Stimulated activated CD4-positive, alpha-beta T cell treated with anti-CD3 and anti-CD28 coated beads, Interleukin-12 subunit alpha, Interleukin-12 subunit beta, amount 100 ng/mL, for 4 hours (primary cell): ENCODE measurements at places on chromosomes 2 and 18.

- no peak for DNase-seq
Observed at GRCh38 chr2:223494496-223494895, 107.7 kb downstream of the SCG2 start.

- no peak for DNase-seq
Observed at GRCh38 chr18:14781671-14782070, 33.7 kb downstream of the ANKRD30B start.

DNA sequence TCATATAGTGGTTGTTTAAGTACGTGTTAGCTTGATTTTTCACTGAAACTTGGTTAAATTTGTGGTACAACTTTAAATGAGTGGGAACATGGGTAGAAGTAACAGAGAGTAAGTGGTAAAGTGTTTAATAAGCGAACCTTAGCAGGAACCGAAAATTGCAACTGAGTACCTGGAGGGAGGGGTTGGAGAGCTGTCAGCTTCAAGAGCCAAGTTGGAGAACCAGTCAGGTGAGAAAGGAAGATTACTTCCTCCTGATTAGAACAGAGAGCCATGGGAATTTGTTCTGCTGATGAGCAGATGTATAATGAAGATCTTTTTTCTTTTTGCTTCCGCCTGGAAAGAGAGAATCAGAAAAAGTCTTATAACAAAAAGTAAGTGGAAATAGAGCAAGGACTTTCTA lies 158.4 kb upstream of the CDH7 start:
- DNase-seq = no peak

DNA sequence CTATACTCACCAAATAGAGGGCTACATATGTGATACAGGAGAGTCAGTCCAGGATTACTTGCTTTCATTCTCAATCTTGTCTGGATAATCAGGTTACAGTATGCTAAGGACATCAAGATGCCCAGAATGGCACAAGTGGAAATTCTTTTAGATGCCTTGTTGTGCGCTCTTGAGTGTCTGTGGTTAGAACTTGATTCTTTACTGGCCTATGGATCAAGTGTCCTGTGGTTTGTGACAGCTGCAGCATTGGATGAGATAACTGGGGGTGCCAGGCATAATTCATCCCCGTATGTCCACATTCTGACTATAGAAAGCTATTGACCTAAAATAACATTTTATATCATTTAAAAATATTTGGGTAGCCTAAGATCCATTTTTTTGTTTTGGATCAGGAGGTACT lies 40.1 kb downstream of the CDC42EP3 start:
- DNase-seq = no peak

DNA sequence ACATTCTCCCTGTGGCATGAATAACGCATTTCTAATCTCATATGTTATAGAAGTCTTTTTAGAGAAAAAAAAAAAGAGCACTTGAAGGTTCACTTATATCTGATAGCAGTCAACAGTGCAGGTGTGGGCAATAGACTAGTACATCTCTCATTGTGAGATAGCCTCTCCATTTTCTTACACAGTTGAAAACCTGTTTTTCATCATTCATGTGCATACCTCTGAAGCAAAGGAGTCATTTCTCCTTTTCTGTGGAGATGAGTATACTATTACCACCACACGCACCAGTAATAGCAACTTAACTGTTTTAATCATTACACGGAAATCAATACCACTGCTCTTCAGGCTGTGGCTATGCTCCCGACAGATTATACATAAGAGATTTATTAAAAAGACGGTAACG lies 1653.3 kb upstream of the TMEFF2 start:
- no peak for DNase-seq

DNA sequence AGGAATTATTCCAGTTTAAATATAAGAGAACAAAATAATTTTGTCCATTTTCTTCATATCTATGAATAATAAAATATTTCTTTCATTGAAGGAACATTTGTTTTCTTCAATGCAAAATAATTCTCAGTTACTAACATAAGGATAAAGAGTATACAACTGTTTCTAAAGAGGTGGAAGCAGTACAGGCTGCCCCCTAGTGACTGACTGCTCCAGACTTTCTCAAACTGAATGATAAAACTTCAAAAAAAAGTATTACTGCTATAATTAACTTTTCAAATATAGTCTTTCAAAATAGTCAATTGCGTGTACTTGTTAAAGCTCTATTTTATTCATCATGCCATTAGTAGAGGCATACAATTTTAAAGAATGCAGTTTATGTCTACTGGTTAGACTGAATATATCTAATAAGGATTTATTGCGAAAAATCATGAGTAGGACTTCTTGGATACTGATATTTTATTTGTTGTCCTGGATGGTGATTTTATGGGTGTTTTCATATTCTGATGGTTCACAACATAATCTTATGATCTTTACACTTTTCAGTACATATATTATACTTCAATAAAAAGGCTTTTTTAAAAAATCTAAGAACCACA lies 100.1 kb downstream of the WDPCP start:
- DNase-seq = peak; percentile 1

DNA sequence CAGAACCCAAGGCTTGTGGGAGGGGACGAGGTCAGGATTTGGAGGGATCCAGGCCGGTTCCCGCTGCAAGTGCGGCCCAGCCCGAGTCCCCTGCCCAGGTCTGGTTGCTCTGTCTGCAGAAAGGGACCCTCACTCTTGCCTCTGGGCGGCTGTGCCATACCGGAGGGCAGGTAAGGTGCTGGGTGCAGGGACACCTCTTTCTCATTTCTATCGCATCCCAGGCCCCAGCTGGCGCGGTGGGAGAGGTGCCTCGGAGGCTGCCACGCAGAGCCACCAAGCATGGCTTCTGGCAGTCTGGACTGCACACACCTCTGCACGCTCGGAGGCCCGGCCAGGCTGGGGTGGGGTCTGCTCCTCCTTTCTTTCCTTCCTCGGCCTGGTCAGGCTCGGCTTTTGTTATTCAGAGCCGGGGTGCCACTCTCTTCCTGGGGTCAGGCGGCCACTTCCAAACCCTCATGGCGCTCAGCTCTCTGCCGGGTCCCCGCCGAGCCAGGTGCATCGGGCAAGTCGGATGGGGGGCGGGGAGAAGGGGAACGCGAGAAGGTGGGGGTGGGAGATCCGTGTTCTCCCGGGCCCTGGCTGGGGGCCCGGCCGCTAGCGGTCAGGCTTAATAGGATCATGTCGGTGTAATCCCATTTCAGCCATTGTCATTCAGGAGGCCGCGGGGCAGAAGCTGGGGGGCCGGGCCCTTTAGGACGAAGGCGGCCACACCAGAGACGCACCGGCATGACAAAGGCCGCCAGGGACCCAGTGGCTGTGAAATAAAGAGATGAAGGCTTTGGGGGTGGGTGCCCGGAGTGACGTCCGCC lies 9.0 kb downstream of the GBX2 start:
- no peak for DNase-seq

DNA sequence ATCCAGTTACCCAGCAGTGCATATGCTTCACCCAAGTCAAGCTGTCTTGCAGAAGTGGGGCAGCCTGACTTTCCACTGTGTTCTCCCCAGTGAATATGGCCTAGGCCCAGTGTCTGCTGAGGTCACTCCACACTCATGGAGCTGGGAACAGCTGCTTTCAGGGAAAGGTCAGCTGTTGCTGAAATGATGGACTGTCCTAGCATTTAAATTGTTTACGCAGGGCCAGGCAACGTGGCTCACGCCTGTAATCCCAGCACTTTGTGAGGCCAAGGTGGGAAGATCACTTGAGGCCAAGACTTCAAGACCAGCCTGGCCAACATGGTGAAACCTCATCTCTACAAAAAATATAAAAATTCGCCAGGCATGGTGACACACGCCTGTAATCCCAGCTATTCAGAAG lies 86.5 kb downstream of the LIPG start:
- no peak for DNase-seq

- no peak for DNase-seq
Observed at GRCh38 chr2:60351321-60351720, 202.1 kb downstream of the BCL11A start.

- DNase-seq = no peak
Observed at GRCh38 chr2:201432038-201432620, 19.1 kb downstream of the TRAK2 start.

DNA sequence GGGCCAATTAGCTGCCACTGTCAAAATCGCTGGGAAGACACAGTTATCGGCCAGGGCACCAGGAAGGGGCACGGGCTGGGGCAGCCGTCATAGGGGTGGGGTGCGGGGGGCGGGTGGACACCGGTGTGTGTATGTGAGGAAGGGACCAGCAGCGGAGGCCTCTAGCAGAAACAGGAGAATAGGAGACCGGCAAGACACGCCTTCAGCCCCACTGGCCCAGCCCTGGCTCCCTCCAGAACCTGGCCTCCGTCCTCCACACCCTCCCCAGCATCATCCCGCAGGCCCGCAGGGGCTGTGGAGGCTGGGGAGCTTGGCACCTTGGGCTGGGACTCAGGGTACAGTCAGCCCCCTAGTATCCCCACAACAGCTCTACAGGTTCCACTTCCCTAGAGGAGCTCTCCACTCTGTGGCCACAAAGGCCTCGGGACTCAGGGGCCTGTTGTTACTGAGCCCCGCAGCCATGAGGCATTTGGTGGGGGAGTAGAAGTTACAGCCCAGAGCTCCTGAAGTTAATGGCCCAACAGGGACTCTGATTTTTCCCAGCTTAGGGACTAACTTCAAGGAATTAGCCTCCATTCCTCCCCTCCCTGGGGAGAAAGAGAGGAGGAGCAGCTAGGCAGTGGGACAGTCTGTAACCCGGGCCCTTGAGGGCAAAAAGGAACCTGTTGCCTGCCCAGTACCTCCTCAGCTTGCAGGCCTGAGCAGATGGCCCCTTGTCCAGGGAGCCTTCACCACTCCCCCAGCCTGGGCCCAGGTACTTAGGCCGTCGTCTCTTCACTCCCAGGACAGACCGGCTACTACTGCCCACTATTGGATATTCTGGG lies 19.9 kb downstream of the SH2D6 start:
- DNase-seq = no peak

DNA sequence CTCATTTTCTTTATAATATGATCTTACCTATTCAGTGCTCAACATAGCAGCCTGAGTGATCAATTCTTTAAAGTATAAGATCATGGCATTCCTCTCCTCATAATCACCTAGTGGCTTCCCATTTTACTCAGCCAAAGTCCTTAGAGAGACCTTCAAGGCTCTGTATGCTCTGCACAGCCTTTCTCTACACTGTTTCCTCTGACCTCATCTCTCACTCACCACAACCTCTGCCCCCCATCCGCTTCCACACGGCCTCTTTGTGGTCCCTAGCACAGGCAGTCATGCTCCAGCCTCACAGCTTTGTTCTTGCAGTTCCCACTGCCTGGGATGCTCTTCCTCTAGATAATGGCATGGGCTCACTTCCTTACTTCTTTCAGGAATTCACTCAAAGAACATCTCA lies 109.2 kb downstream of the HIBCH start:
- DNase-seq = no peak

- no peak for DNase-seq
Observed at GRCh38 chr2:144511937-144512336, 8.0 kb downstream of the ZEB2 start.

DNA sequence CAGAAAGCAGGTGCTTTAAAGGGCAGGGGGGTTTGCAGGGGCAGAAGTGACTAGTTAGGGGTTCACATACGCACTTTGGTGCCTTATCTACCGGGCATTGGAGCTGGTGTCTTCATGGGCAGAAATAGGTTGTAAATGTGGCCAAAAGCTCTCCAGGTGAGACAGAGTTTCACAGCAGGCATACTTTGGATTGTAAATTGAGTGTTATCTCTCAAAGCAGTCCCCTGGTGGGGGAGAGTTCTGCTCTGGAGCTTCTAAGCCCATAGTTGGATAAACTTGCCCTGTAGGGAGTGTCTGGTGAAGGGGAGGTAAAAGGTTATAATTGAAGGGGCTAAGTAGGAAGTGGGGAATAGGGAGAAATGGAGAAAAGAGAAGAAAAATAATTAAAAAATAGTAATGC lies 43.1 kb downstream of the COL4A3 start:
- DNase-seq = no peak

DNA sequence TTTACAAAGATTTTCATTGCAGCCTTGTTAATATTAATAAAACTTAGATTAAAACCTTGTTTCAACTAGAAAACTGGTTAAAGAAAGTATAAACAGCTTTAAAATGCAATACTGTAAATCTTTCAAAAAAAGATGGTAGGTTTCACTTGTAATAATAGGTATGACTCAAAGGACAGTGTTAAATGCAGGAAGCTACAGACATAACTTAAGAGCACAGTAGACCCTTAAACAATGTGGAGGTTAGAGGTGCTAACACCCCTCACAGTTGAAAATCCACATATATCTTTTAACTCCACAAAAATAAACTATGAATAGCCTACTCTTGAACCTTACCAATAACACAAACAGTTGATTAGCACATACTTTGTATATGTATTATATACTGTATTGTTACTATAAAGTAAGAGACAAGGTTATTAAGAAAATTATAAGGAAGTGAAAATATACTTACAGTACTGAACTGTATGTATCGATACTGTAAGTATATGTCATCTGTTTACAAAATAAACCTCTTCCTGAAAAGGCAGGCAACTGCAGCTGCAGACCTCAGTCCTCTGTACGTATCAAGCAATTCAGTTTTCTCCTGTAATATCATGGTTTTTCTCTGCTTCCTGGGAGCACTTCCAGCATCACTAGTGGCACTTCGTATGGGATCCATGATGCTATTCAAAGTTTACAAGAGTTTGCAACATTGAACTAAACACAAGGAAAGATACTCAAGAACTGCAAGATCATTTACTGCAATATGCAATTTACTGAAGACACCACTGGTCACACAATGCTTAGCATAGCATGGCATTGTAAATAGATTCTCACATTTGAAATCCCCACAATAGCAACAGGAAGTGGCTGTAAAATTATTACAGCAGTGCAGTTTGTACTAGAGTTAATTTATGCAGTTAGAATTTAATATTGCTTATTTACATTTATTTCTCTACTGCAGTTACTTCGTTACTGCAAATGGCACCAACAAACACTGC lies 610.5 kb upstream of the LRRTM4 start:
- DNase-seq = no peak

- no peak for DNase-seq
Observed at GRCh38 chr18:11517704-11518103, 91.7 kb upstream of the SLC35G4 start.

- DNase-seq = no peak
Observed at GRCh38 chr18:55013086-55013485, 53.8 kb upstream of the CCDC68 start.

DNA sequence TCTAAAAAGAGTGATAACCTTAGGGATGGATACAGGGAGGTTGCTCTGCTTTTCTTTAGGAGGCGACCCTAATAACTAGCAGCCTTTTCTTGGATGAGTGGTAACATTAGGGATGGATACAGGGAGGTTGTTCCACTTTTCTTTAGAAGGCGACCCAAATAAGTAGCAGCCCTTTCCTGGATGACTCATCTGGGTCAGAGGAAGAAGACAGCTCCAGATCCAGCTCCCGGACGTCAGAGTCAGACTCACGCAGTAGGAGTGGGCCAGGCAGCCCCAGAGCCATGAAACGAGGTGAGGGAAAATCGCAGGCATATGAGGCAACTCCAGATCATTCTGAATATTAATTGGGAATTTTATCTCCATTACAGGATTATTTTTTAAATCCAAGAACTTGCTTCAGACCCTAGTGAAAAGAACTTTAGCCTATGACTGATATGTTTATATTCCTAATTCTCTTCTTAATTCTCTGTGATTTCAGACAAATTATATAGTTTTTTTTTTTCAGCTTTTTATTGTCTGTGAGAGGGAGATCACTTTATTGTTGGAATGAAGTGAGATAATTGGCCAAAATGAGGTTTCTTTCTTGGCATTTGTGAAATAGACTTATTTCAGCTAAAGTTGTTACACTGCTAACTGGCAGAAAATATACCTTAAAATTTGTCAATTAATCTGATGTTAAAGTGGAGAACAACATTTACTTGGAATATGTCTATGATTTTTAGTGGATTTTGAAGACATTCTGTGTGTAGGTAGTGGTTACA lies 31.2 kb upstream of the C1GALT1C1L start:
- DNase-seq = no peak

- DNase-seq = no peak
Observed at GRCh38 chr18:63312737-63313395, 6.7 kb downstream of the BCL2 start.
